NCI-H460 (cell line): ENCODE measurements at places on chromosomes 1 and 21.

- DNase-seq, result no peak
Observed at GRCh38 chr1:97805093-97805492, 115.7 kb downstream of the DPYD start.

- DNase-seq, result no peak
Observed at GRCh38 chr1:233016798-233017197, 66.4 kb downstream of the NTPCR start.

DNA sequence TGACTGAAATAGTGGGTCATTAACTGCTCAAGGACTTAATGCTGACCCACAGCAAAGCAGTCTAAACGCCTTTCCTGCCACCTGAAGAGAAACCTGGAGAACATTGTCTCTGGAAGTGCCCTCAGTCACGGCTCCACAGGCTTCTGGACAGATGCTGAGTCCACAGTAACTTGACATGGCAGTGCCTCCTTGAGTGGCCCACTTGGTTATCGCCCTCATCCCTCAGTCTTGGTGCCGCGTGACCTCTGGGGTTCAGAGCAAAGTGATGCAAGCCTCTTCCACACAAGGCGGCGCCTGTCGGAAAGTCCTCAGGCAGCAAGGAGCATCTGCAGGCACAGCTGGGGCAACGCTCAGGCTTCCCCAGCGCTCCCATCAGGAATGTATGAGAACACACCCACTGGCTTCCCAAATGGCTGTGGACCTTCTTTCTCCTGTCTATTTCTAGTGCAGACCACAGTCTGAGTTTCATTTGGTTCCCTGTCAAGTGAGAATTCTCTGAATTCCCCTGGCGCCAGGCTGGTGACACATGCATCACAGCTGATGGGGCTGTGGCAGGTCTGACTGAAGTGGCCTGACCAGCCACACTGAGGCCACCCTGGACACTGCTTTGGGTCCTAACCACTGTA, 13.0 kb upstream of the ANGPTL7 start:
- DNase-seq, result no peak

DNA sequence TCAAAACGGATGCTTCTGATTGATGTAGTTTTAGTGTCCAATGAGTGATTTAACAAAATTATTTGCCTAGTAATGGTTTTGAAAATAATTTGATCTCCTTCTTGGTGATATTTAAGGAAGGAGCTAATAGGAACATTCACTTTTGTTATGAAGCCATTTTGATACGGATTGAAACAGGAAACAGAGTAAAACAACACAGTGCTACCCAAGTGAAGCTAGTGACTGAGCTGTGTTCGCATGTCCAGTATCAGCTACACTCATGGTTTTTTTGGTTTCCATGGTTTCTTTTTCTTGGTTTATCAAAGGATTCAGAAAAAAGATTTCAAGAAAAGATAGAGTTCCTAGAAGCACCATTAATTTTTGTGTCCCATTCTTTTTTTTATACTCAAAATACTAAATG, 40.1 kb upstream of the PLEKHO1 start:
- no peak for DNase-seq
